ENCODE measurements at places on chromosomes 7 and 10. TPM values are rescaled to one million over a fixed set of nuclear protein-coding genes. Genes with fewer than 3 reads are reported as not detected.

The GIMAP5 gene
- total RNA-seq, result 25.6 TPM

The IKZF1 gene
- 7.8 TPM for total RNA-seq

The TMEM196 gene
- 1.0 TPM for total RNA-seq

The ANXA8 gene
- total RNA-seq, result 7.7 TPM

The SLIT1 gene
- 0.58 TPM for total RNA-seq

The STK31 gene
- total RNA-seq, result 0.90 TPM

The SYCE1 gene
- total RNA-seq, result not detected

The GPR85 gene
- total RNA-seq, result 15.3 TPM

The PTPRZ1 gene
- total RNA-seq, result 13.9 TPM

The STEAP4 gene
- total RNA-seq, result 13.2 TPM
